Left lobe of liver (tissue), 2 donors: ENCODE measurements at places on chromosomes 5 and 9.

- no peak for DNase-seq
Observed at GRCh38 chr5:54883374-54884194, 101.8 kb downstream of the ESM1 start.

DNA sequence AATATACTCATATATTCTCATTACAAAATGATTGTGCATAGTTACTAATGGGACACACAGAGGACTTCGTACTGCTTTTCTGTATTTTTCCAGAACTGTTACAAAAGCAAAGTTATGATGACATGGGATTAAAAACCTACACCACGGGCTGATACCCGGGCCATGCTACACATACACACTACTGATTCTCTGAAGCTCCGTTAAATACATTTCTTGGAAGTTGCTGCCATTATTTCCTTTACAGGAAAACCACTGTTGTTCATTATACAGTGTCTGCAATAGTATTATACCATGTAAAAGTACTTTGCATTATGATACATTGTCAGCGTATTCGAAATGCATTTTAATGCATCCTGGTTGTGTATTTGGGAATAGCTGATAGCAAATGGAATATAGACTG lies 32.5 kb downstream of the EBF1 start:
- no peak for DNase-seq

GRCh38 chr5:135019314-135019713 lies 14.7 kb downstream of the PITX1 start:
- DNase-seq = no peak

DNA sequence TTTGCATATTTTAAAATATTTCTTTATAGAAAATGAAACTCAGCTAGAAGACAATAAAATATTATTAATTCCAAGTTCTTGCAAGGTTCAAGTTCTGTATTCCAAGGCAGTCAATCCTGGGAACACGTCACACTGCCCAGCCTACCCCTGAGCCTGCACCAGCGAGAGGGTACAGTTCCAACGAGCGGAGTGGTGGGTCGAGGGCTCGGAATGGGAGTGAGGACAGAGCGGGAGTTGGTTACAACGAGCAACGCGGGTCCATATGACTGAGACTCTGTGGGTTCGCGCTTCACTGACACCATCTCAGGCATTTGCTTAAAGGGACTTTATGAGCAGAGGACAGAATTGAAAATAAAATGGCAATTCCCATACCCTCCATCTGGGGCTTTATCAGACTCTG lies 40.0 kb upstream of the SPTLC1 start:
- peak; percentile 21 for DNase-seq

DNA sequence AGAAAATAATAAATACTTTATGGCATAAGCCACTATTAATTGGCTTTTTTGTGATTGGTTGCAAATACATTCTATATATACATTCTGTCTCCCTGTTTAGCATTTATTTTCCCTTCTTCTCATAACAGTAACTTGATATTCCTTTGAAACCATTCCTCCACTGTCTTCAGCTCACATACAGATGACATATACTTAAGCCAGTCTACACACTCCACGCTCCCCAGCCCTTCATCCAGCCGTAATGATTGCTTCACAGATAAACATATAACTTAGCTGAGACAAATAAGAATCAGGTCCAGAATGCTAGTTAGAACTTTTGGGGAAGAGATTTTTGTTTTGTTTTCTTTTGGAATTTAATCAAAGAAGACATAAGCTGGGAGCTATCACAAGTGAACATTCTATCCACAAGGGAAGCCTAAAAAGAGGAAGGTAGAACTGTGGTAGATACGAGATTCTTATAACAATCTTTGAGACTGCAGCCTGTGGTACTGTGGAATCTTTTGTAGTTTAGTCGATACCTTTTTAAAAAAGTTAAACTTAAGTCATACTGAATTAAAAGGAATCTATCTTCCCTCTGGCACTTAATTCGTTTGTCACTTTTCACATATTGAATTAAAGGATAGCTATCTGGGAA lies 365.1 kb upstream of the PRR16 start:
- DNase-seq = no peak

DNA sequence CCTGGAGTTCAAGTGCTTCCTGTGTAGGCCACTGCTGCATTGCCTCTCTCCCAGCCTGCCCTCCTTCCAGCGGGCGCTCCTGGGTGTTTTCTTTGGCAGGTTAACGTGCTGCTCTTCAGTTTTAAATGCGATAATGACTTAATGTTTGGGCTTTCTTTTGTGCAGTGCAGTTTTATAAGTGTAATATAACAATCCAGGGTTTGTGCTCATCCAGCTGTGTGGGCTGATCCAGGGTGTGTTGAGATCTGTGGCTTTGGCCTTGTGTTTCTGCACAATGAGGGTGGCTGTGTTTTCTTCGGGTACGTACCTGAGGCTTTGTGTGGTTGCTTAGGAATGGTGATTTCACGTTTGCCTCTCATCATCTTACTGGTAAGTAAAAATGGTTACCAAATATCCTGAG lies 50.6 kb downstream of the PCSK5 start:
- DNase-seq = no peak
